ENCODE measurements at places on chromosomes 16 and 17.

- DNase-seq, result no peak
These were observed 83.2 kb upstream of the HNF1B start for GRCh38 chr17:37827905-37828650.

GRCh38 chr17:19780846-19781245, 32.7 kb upstream of the ALDH3A1 start:
- DNase-seq, result no peak

DNA sequence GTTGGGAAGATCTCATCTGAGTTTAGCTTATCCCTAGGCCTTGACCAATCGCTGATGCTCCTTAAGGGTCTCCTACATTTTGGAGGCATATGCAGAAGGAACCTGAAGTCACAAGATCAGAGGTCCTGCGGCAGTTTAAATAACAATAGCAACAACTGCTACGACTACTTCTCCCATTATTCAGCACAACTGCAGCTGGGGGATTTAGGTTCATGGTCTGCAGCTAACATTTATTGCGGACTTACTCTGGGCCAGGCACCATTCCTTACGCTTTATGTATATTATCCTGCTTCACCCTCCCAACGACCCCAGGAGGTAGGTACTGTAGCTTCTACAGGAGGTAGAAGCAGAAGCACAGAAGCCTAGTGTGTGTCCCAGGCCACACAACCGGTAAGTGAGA, 59.5 kb downstream of the AKAP1 start:
- DNase-seq, result no peak

GRCh38 chr16:85665929-85666328, 22.8 kb downstream of the GINS2 start:
- no peak for DNase-seq

DNA sequence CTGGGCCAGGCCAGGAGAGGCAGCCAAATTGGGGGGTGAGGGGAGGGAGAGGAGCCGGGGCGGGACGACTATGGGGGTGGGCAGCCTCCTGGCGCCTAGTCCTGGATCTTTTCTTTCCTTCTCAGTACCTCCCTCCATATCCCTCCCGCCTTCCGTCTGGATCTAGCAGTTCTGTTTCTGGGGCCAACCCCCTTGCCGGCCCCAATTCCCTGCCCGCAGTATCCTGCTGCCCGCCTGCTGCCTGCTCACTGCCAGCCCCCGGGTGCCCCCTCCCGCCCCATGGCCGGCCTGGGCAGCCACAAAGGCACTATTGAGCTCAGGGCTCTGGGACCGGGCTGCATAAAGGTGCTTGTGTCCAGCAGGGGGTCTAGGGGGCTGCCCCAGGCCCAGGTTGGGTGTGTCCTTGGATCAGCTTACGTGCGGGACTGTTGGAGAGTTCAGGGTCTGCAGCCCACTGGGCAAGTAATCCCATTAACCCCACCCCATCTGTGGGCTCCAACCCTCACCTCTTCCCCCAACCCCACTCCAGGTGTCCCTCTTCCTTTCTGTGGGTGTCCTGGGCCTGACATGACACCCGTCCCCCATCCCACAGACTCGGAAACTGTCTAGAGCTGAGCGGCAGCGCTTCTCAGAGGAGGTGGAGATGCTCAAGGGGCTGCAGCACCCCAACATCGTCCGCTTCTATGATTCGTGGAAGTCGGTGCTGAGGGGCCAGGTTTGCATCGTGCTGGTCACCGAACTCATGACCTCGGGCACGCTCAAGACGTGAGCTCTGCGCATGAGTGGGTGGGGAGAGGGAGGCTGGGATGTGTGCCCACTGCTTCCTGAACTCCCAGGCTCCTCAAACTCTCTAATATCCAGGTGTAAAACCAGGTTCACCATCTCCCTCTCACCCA, 2.0 kb downstream of the WNK4 start:
- DNase-seq, result no peak

- DNase-seq, result no peak
These were observed 39.6 kb upstream of the CDRT4 start for GRCh38 chr17:15507001-15507400.

DNA sequence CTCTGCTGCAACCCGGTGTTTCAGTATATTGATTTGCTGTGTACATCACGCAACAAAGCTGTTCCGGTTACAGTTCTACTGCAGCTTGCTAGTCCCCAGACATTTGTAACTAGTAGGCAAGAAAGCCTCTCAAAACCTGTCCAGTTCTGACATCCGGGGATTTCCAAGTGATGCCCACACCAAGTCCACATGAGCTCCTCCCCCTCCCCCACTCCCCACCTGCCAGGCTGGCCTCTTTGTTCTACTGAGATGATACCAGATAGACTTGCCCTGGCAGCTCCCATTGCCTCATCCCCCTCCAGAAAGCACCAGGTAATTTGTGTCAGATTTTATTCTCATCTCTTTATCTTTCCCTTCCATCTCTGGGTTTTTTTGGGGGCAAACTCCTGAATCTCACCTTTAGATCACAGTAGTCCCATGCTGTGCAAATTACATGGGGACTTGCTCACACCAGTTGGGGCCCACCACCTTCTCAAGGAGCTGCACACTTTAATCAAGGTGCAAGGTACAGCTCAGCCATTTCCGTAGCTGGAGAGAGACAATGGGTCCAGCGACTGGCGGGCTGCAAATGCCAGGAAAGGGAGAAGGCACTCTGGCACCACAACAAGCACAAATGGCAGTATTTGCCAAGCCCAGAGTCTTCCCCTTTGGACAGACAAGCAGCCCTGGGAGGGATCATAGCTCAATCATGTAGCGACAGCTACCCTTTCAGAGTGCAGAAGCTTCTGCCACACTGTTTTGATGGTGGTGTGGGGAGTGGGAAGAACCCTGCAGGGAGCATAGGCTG, 183.1 kb downstream of the CYLD start:
- no peak for DNase-seq

GRCh38 chr16:88298833-88299745, 83.7 kb upstream of the ZNF469 start:
- DNase-seq, result no peak

GRCh38 chr17:45227101-45227925, 5.6 kb downstream of the FMNL1 start:
- DNase-seq, result no peak

GRCh38 chr16:61581417-61582046, 454.7 kb downstream of the CDH8 start:
- no peak for DNase-seq

DNA sequence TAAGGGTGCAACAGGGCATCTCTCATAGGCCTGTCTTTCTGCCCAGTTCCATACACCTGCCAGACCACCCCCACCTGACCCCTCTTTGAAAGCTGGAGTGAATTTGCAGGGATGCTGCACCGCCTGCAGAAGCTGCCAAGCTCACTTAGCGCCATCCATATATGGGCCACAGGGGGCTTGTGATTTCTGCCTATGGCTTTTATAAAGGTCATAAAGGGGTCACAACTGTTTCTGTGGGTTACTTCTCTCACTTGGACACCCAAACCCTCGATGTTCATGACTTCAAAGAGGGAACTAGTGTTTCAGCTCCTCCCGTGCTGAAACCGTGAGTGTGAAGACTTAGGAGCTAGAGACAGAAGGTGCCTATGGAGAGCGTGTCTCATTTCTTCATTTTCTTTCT, 23.9 kb upstream of the MEAK7 start:
- DNase-seq, result no peak

DNA sequence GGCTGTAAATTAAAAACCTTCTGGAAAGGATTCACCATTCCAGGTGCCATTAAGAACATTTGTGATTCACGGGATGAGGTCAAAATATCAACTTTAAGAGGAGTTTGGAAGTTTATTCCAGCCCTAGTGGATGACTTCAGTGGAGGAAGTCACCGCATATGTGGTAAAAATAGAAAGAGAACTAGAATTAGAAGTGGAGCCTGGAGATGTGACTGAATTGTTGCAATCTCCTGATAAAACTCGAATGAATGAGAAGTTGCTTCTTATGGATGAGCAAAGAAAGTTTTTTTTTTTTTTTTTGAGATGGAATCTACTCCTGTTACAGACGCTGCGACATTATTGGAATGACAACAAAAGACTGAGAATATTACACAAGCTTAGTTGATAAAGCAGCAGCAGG, 26.7 kb downstream of the CCL4 start:
- no peak for DNase-seq

DNA sequence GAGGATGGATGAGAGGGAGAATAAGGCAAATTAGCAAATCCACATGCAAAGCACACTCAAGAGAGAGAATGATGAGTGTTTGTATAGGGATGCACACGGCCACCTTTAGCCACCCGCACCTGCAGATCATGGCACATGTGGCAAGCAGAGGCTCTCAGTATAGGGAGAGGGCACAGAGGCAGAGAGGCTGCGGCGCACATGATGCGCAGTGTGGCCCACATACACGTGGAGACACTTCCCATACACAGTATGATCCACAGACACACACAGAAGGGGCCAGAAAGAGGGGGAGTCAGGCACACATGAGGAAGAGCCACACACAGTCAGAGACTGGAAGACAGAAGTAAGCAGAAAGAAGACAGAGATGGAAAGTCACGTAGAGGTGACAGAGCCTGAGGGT, 6.5 kb upstream of the CHD3 start:
- no peak for DNase-seq

DNA sequence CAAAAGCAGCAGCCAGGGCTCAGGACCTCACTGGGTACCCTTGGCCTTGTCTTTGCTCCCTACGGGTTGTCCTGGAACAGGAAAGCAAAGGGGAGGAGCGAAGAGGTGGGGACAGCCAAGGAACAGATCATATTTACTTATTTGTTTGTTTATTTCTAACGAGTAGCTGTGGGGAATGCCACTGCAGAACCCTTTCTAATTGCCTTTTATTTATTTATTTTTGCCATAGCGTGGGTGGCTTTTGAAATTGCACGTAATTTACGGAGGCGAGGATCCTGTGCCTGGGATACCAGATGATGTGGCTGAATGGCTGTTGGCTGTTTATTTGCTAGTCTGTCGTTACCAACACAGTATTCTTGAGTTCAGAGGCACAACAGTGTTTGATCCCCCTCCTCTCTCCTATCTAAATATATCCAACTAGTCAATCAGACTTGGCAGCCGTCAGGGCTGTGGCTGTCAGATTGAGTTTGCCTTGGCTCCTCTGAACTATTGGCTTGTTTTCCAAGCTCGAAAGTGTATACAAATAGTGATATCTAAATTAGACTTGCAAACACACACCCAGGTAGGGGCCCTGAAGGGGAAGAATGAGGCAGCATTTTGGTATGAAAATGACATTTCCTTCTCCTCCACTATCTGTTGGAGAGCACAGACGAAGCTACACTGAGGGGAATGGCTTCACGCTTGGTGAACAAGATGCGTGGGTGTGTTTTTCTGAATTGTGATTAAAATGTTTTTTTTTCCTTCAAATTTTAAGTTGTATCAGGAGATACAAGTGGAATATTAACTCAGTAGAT, 110.4 kb downstream of the MSI2 start:
- no peak for DNase-seq

DNA sequence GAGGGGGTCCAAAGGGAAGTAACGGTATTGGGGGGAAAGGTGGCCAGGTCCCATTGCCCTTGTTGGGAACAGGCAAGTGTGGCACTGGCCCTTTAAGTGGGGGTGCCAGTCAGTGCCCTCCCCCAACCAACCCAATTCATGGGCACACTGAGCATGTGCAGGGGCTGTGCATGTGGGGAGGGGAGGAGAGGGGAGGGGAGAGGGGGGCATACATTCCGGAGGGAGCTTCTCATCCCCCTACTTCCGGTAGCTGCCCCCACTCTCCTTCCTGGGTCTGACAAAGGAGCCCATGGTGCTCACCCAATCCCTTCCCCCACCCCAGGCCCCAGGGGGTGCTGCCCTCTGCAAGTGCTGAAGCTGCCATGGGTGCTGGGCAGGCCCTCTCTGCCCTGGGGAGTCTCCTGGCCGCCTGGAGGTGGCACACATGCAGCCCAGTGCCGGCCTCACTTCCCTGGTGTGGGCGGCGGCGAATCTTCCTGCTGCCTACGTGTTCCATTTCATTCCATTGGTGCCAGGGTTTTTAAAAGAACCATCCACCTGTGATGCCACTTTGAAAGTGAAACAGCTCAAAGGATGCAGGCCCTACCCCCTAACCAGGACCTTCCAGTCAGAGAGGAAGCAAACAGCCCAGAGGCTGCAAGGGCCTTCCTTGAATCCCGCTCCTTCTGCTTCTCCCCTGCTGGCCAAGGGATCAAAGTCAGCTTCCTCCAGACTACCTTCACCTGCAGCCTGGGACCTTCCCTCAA, 11.0 kb downstream of the HEXIM2 start:
- DNase-seq, result no peak

- DNase-seq, result no peak
These were observed 696.5 kb downstream of the CDH11 start for GRCh38 chr16:64425381-64425780.

DNA sequence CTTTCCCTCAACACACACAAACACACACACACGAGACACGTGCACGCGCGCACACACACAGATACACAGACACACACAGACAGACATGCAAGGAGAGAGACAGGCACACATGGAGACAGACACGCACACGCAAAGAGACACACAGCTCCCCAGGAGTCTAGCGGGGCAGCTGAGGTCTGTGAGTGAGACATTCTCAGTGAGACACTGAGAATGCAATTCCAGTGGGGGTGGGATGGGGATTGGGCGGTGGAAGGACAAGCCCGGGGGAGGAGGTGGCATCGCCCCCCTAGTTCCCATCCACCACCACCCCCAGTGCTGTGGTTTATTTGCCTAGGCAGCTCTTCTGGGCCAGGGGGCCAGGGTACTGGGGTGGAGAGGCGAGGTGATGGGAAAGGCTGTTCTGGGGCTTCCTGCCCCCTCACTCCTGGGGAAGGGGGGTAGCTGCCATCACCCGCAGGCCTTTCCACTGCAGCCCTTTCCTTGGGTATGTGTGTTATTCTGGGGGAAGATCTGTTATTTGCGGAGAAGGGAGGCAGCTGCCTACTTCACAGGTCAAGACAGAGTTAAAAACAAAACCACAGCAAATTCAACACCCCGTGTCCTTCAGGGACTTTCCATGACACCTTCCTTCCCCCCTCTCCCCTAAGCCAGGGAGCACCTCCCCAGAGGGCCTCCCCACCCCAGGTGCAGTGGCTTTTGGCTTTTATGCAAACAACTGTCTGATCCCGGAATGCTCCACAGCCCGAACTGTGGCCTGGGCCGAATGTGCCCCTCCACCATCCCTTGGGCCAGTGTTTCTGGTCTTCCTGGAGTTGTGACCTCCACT, 18.0 kb downstream of the GRB7 start:
- DNase-seq, result no peak

- no peak for DNase-seq
These were observed 7.8 kb downstream of the TEX14 start for GRCh38 chr17:58684003-58684402.

DNA sequence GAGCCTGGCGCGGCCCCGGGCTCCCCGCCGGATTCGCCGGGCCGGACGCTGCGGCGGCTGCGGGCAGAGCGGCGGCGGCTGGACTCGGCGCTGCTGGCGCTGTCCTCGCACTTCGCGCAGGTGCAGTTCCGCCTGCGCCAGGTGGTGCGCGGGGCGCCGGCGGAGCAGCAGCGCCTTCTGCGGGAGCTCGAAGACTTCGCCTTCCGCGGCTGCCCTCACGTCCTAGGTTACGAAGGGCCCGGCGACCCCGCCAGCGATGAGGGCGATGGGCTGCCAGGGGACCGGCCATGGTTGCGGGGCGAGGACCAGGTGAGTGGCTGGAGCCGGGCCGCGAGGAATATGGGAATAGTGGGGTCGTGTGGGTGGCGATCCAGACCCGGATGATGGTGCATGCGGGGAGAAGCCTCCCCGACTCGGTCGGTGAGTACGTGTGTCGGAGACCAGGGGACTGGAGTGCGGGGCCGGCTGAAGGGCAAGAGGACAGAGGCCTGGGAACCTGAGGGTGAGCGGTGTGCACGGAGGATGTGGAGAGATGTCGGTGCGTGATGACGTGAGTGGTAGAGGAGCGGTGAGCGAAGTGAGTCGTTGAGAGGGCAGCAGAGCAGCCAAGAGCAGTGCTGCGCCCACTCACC, 517 bp downstream of the RUNDC1 start:
- no peak for DNase-seq

- DNase-seq, result no peak
These were observed 22.6 kb upstream of the JPH3 start for GRCh38 chr16:87579691-87580090.

Measured in stimulated activated CD8-positive, alpha-beta memory T cell treated with anti-CD3 and anti-CD28 coated beads, Interleukin-4, amount 100 ng/mL, for 4 hours (primary cell).